ENCODE measurements at places on chromosomes 12 and 14.

DNA sequence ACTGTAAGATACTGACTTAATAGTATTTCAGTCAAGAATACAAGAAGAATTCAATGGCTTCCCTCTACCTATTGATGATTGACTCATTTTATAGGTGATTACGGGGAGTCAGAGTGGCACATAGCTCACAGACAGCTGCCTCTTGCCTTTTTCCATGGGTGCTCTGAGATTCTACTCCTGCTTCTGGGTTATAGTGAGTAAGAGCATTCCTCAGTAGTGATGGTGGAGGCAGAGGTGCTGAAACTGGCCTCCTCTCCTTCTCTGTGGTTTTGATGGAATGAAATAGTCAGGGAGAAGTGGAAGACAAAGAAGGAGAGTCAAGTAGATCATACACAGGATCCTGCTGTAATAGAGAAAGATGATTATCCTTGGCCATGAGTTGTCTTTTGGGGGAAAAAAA is 438.2 kb upstream of the FAR2 start:
- DNase-seq: no peak

GRCh38 chr12:49827401-49828099 is 663 bp downstream of the NCKAP5L start:
- DNase-seq: peak; percentile 43

DNA sequence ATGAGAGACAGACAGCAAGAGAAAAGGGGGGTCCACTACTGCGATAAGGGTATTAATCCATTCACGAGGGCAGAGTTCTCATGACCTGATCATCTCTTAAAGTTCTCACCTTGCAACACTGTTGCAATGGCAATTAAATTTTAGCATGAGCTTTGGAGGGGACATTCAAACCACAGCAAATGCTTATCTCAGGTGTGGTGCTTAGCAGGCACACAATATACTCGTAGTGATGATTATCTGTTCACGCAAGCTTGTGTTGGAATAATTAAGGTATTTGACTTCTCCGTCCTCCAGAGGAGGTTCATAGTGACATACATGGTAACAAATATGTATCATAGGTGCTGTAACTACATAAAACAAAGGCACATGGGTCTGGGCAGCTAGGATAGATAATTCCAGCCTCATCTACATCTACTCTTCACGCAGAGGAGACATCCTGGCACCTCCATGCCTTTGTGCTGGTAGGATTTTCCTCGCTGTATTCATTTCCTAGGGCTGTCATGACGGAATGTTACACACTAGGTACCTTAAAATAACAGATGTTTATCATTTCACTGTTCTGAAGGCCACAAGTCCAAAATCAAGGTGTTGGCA is 221.2 kb downstream of the RBM19 start:
- no peak for DNase-seq

DNA sequence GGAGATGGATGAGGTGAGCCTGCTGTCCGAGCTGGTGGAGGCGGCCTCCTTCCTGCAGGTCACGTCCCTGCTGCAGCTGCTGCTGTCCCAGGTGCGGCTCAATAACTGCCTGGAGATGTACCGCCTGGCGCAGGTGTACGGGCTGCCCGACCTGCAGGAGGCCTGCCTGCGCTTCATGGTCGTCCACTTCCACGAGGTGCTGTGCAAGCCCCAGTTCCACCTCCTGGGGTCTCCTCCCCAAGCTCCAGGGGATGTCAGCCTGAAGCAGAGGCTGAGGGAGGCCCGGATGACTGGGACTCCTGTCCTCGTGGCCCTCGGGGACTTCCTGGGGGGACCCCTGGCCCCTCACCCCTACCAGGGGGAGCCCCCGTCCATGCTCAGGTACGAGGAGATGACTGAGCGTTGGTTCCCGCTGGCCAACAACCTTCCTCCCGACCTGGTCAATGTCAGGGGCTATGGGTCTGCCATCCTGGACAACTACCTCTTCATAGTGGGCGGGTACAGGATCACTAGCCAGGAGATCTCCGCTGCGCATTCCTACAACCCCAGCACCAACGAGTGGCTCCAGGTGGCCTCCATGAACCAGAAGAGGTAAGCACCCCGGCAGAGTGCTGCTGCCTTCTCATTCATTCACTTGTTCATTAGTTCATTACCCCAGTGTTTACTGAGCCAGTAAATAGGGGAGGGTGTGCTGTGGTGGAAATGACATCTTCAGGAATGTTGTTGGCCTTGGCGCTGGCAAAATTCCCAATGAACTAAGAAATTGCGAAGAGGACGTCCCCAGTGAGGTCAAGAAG is 774 bp upstream of the MANSC4 start:
- DNase-seq: peak; percentile 10

DNA sequence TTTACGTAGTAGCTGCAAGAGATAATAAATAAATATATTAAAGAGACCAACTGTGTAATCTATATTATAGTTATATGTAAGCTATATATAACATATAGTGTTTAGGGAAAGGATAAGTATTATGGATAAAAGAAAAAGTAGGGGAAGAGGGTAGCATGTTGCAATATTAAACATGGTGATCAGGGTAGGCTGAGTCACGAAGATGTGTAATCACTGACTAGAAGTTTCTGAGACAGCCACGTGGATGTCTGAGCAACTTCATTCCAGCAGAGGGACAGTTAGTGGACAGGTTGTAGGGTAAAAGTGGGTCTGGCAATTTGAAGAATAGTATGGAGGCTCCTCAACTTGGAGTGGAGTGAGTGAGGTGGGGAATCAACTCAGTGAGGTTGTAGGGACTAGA is 109.7 kb downstream of the ANO4 start:
- DNase-seq: no peak

GRCh38 chr14:56885825-56886224 is 75.5 kb upstream of the OTX2 start:
- DNase-seq: no peak

All from effector CD4-positive, alpha-beta T cell (primary cell).